ENCODE measurements at places on chromosomes 13 and 19. TPM values are rescaled to one million over a fixed set of nuclear protein-coding genes. Genes with fewer than 3 reads are reported as not detected.

- no peak for DNase-seq
Observed at GRCh38 chr13:75612354-75612753, 23.8 kb upstream of the LMO7 start.

DNA sequence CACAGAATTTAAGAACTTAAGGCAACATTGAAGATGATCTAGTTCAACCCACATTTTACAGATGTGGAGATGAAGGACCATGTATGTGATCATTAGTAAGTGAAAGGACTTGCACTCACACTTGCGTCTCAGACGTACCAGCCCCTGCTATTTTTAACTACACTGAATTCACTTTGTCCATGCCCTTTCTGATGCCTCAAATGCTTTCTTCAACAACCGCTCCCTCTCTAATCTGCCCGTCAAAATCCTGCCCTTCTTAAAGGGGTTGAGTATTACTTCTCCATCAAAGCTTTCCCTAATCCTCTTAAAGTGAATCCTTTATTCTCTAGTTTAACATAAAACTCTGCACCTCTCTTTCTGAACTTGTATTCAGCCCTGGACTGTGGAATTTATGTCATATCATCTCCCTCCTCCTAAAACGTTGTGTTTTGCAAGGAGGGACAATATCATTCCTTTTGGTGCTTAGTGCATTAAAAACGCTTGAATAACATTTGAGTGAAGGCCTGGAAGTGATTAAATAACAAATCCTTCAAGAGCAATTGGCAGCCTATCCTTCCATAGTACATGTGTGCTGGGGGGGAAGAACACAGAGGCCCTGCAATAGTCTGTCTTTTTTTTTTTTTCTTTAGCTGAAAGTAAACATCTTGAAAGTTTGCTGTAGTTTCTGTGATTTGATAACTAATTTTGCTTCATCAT, 493.3 kb downstream of the LMO7 start:
- DNase-seq: no peak

The MLLT1 gene
- total RNA-seq: 21.2 TPM

- DNase-seq: no peak
Observed at GRCh38 chr19:15427991-15428471, 9.2 kb upstream of the AKAP8L start.

GRCh38 chr13:31681133-31681532, 58.2 kb upstream of the RXFP2 start:
- no peak for DNase-seq

The EPN1 gene
- 179 TPM for total RNA-seq
